ENCODE measurements at places on chromosomes 12 and 14.

DNA sequence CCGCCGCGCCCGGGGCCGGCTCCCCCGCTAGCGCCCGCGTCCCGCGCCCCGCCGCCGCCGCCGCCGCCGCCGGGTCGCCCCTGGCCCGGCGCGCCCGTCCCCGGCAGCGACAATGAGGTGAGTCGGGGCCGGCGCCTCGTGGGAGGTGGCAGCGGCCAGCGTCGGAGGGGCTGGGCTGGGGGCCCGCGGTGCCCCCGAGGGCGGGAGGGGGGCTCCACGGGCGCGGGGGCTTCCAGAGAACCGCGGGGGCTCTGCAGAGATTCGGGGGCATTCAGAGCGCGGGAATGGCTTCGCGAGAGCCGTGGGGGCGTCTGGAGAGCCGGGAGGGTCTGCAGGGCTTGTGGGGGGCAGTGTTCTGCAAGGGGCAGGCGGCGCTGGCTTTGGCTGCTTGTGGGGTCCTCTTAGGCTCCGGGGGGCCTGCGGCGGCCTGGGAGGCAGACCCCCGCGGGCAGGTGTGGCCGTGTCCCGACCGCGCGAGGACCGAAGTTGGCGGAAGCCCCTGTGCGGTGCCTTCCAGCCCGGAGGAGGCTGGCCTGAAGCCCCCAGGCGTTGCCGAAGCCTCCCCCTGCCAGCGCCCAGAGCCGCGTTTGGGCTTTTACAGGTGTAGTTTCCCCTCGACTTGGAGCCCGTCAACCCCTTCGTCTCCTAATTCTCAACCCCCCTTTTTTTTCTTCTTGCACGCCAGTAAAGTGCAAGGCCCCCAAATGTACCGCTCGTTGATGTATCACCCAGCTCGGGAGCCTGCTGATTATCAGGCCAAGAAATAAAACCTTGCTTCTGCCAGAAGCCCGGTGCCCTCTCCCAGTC, 93.1 kb upstream of the EVL start:
- DNase-seq, result peak; percentile 31

DNA sequence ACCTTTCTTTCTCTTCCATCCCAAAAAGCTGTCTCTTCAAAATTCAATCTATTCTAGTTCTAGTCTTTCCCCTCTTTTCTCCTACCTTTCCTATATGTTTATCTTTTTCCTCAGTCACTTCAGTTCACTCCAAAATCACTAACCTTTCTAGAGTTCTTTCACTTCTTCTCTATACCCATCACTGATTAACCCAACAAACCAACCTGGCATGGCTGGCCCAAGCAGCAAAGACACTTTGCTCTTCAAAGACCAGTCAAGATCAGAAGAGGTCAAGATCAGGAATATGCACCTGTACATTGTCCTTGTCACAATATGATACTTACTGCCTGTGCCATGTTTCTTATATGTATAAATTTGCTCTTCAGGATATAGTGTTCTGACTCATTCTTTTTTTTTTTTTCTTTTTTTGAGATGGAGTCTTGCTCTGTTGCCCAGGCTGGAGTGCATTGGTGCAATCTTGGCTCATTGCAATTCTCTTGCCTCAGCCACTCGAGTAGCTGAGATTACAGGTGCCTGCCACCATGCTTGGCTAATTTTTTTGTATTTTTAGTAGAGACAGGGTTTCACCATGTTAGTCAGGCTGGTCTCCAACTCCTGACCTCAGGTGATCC, 112.9 kb downstream of the C12orf42 start:
- DNase-seq, result no peak

GRCh38 chr12:13022851-13023271, 21.3 kb upstream of the FAM234B start:
- DNase-seq, result no peak

DNA sequence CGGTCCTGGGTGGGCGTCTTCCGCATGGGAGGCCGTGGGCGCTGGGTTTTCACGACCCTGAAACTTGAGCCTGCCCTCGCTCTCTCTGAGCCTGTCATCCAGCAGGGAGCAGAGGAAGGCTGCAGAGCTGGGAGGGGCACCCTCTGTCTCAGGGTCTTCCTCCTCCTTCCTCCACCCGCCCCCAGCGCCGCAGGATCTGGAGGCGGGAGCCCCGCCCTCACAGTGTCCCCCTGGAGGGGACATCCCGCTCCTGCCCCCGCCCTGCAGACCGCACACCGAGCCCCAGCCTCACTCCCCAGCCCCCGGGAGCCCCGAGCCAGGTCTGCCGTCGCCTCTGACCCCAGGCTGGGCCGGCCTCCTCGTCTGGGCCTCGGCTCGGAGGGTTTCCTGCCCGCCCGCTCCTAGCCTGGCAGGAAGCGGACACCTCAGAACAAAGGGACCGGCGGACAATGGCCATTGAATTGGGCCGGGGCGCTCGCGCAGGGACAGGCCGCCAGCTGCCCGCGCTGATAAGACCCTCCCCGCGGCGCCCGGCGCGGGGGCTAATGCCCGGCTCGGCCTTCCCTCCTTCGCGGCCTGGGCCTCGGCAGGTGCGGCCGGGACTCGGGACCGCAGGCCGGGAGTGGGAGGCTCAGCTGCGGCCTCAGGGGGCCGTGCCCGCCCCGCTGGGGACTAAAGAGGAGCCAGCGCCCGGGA, 15.3 kb upstream of the NUDT14 start:
- no peak for DNase-seq

- peak; percentile 65 for DNase-seq
Measured at GRCh38 chr14:105021656-105022275, 883 bp upstream of the CDCA4 start.

- DNase-seq, result no peak
Measured at GRCh38 chr12:124151583-124151982, 143.3 kb upstream of the RFLNA start.

- peak; percentile 47 for DNase-seq
Measured at GRCh38 chr12:67161322-67161918, 107.7 kb upstream of the CAND1 start.

DNA sequence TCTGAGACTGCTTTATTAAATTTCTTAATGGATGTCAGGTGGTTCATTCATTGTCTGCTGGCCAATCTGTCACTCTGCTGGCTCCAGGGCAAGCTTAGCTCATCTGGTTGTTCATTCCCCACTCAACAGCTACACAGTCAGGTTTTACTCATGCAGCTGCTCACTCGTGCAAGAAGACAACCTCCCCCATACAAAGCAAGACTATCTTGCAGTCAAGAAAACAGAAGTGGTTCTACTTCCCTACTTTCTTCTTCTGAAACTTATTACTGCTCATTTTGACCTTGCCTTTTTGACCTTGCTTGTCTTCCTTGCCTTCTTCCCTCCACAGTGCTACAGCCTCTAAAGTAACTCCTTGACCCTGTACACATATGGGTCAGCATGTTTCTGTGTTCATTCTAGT, 277.9 kb downstream of the SSPN start:
- no peak for DNase-seq

- DNase-seq, result no peak
Measured at GRCh38 chr14:92597906-92598905, 84.6 kb downstream of the RIN3 start.

DNA sequence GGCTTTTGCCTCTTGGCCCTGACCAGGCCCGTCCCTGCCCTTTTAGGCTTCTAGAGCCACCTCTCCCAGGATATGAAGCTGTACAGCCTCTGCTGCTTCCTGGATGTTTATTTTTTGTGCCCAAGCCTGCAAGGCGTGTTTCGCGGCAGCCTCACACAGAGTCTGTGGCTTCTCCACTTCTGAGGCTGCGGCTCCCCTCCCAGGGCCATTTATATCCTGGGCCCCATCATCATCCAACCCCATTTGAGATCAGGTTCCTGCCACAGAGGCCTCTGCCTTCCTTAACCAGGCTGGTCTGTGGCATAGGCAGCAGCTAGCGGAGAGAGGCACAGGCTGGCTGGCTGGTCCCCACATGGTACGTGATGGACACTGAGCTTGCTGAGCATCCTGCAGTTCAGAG, 114.1 kb upstream of the PWP1 start:
- no peak for DNase-seq

GRCh38 chr14:100115726-100116125, 43.7 kb downstream of the DEGS2 start:
- no peak for DNase-seq

GRCh38 chr14:84404246-84404645, 1125.7 kb upstream of the FLRT2 start:
- DNase-seq, result no peak

GRCh38 chr12:116806845-116807440, 68.8 kb downstream of the RNFT2 start:
- no peak for DNase-seq

- DNase-seq, result peak; percentile 61
Measured at GRCh38 chr12:72272731-72273498, 745 bp downstream of the TRHDE start.

- peak; percentile 9 for DNase-seq
Measured at GRCh38 chr14:97219431-97220017, 422.3 kb downstream of the VRK1 start.

GRCh38 chr12:81257947-81258551, 180.2 kb downstream of the ACSS3 start:
- DNase-seq, result peak; percentile 68

GRCh38 chr12:89244536-89244935, 107.8 kb downstream of the DUSP6 start:
- peak; percentile 2 for DNase-seq

GRCh38 chr14:104081261-104081835, 4.2 kb upstream of the ASPG start:
- DNase-seq, result peak; percentile 0

DNA sequence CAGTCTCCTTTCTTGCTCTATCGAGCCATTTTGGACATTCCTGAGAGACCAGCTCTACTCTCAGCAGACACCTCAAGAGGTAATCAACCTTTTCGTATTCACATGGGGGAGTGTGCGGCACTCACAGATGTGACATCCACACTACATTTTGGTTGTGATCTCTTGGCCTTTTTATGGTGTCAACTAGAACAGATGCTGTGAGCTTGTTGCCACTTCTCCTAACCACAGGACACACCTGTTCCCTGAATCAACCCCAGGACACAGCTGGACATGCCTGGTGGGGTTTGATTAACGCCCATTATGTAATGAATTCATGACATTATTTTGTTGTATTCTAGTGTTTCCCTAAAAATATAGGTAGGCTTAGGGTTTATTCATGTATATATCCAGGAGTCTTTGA, 1143.6 kb downstream of the TMEM121 start:
- DNase-seq, result no peak

DNA sequence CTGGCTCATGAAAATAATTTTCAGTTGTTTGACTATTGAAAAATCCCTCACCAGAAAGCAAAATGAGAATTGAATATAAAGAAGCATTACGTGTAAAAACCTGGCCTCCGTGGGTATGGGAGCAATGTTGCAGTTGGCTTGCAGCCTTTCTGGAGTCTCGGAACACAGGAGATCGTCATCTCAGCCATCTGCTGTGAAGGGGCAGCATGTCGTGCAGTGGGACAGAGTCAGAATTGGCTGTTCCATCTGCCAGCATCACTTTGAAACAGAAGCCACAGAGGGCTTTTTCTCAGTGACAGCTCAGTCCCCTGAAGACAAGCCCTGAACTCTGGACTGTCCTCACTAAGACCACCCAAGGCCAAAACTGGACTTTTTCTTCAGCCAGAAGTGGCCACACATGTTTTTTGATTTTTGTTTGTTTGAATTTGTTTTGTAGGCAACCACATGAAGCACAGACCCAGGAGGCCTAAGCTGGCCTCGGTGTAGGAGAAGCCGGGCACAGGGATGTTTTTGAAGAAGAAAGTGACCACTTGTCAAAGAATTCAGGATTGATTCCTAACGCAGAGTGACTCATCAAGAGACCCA, 170.8 kb upstream of the DYRK2 start:
- peak; percentile 46 for DNase-seq

GRCh38 chr12:5614256-5614655, 182.3 kb downstream of the NTF3 start:
- DNase-seq, result no peak

DNA sequence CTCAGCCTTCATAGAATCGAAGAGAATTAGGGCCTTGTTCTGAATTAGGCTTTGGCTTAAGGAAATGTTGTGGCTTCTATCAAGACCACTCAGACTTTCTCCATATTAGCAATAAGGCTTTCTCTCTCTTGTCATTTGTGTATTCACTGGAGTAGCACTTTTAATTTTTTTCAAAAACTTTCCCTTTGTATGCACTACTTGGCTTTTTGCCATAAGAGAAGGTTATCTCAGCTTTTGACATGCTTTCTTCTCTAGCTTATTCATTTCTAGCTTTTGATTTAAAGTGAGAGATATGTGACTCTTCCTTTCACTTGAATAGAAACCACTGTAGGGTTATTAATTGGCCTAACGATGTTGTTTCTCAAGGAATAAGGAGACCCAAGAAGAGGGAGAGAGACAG, 244.2 kb downstream of the GPHN start:
- DNase-seq, result peak; percentile 2

- DNase-seq, result no peak
Measured at GRCh38 chr14:101464984-101465794, 96.1 kb upstream of the DIO3 start.

GRCh38 chr12:108455706-108456105, 59.4 kb upstream of the FICD start:
- DNase-seq, result no peak

DNA sequence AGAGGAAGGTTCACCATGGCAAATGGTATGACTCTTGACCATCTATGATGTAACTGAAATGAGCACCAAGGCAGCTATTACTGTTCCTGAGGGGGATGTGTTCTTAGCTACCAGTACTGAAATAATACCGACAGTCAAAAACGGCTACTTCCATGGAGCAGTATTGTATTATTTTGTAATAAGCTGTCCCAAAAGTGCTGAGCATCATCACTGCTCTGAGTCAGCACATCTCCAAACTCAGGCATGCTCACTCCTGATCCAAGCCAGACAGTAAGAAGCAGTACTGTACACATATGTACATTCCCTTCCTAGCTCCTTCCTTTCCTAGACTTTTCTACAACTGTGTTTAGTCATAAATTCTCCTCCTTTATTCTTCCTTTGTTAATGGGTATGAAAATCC, 8.6 kb downstream of the VTI1B start:
- peak; percentile 38 for DNase-seq

- peak; percentile 39 for DNase-seq
Measured at GRCh38 chr14:71726580-71727021, 205.6 kb upstream of the RGS6 start.

- no peak for DNase-seq
Measured at GRCh38 chr14:62470935-62471334, 574.3 kb downstream of the KCNH5 start.

DNA sequence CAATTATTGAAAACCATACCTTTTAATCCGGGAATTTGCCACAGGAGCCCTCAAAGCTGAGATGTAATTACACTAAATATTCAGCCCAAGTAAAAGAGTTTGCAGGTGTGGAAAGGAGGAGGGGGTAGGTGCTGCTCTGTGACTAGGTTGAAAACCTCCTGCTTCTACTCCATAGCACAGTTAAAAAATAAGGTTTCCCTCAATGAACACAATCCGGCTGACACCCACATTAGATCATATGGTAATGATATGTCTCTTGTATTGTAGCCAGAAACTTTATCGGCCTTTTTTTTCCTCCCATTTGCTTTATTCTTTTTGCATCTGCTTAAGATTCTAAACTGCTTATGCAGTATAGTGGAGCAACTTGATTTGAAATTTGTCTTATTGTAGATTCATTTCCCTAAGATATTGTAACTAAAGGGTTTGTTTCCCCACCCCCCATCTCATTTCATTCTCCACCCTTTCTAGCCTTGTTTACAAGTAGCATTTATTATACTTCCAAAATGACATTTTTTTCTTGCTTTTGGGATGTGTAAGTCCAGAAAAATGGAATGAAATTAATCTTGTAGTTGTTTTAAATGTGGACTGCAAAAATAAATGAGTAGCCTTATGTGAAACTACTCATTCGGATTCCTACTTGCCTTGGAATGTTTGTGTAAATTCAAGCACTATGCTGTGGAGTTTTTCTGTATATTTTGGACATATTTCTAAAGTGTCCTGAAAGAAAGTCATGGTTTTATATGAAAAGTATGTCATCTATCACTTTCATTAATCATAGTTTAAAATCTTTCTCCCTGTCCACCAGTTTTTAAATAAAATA, at the start of gene DCN:
TSS of gene DCN (minus strand) at position 182 of the 820 bp plus-strand sequence. CDS start 4,265 bp downstream, outside the sequence.
- peak; percentile 31 for DNase-seq
